NCI-H2171 (cell line): ENCODE measurements at places on chromosomes 2 and 18.

GRCh38 chr2:151556121-151556520 is 146.4 kb downstream of the RIF1 start:
- DNase-seq = no peak

- DNase-seq = no peak
These were observed at the start of gene ERBB4 for GRCh38 chr2:212538305-212539071. Gene ERBB4, minus strand, starts transcription at chr2:212538802. Its CDS starts 272 bp downstream, at chr2:212538530.

GRCh38 chr2:68825866-68826265 is 45.3 kb downstream of the BMP10 start:
- no peak for DNase-seq

GRCh38 chr2:86396291-86396785 is 44.8 kb upstream of the KDM3A start:
- DNase-seq = no peak

DNA sequence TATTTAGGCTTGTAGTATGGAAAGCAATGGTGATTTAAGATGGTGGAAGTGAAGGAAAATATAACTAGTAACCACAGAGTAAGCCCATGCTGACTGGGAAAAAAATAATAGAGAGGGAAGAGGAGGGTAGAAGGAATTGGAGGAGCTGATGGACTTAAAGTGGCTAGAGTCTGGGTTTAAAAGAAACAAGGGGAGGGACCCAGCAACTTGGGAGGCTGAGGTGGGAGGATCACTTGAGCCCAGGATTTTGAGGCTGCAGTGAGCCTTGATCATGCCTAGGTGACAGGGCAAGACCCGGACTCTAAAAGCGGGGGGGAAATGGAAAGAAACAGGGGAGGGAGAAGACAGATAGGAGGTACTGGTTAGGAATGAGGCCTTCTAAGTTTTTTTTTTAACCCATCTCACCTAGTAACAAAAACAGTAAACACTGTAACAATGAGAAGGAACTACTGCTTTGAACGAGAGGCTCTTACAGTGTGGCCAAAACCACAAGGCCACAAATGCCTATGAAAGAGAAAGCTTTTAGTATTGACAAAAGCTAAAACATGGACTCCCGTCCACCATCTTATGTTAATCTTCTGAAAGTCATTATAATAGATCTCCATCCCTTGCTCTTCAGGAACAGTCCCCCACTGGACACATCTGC is 26.6 kb downstream of the METTL8 start:
- DNase-seq = no peak

DNA sequence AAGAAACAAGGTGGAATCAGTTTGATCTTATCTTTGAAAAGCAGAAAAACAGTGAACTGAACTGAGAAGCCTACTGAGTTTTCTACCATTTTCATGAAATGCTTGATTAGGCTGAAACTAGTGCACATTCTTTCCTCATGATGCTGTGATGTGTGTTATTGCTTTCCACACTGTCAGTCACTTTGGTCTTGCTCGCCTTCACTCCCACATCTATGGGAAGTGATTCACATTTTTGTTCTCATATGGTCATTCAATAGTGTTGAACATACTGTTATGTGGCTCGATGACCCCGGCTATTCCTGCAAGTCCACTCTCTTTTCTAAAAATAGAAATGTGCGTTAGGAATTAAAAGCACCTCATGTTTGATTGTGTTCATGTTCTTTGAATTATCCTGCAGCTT is 129.7 kb downstream of the TGIF1 start:
- DNase-seq = no peak

GRCh38 chr2:153197402-153198386 is 280.9 kb downstream of the RPRM start:
- DNase-seq = no peak

DNA sequence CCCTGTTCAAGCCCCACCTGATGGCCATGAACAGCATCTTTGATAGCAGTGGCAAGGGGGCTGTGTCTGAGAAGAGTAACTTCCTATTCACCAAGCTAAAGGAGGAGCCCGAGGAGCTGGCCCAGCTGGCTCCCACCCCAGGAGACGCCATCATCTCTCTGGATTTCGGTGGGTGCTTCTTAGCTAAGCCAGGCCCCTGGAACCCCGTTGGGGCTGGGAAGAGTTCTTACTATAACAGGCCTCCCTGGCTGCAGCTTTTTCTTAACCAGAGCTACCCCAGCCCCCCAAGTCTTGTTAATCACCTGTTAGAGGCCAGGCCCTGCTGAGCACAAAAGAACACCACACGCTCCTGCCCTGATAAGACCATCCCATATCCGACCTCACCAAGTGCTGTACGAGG is 79.4 kb downstream of the EPAS1 start:
- no peak for DNase-seq

GRCh38 chr2:49913025-49913424 is 758.7 kb upstream of the FSHR start:
- no peak for DNase-seq

- no peak for DNase-seq
These were observed 234.2 kb downstream of the CDH2 start for GRCh38 chr18:27942706-27943105.

DNA sequence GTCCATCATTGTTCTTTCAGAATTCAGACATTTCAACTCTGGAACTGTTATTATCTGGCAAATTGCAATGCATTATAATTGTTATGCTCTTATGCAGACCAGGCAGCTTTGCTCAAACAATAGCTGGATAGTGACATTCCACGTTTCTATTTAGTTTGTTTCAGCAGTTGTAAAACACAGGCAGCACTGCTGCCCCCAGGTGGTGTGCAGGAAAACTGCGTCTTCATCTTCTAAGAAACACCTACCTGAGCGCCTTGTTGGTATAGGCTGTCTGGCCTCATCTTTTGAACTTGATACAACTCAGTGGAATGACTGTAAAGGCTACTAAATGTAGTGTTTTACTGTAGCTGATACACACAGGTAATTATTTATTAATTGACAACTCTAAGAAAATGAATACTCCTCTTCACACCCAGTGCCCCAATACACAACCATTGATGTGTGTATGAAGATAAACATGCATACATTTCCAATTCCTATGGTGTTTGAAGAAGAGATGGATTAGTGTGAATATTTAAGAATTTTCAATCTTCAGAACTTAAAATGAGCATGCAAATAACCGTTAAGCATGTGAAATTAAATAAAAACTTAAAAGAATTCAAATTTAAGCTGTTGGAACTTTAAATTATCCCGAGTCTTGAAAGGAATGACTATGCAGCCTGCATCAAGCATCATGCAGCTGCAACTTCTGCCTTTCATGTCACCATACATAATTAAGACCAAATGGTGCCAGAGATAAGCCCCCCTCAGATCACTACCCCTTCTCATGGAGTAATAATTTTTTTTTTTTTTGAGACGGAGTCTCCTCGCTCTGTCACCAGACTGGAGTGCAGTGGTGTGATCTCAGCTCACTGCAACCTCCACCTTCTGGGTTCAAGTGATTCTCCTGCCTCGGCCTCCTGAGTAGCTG is 85.6 kb downstream of the CD8B2 start:
- DNase-seq = no peak

GRCh38 chr18:76588601-76589226 is 93.7 kb upstream of the ZNF516 start:
- no peak for DNase-seq

GRCh38 chr2:75592030-75592429 is 31.3 kb upstream of the EVA1A start:
- no peak for DNase-seq
